Endodermal cell (in vitro differentiated cells): ENCODE measurements at places on chromosomes 2 and 18.

GRCh38 chr2:95578539-95578938 is 13.3 kb upstream of the TRIM43 start:
- no peak for DNase-seq

DNA sequence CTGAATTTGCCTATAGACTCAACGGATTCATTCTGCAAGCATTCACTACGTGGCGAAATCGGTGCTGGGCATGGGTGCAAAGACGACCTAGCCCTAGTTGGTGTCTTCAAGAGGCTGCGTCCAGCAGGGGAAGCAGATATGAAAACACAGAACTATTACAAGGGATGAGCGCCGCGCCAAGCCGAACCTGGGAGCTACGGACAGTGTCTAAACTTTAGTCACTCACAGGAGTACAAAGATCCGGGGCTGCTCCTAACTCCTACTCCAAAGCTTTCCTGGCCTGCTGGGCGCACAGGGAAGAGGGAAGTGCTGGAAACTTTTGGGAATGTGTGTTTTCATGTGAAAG is 732 bp upstream of the ANXA4 start:
- no peak for DNase-seq

DNA sequence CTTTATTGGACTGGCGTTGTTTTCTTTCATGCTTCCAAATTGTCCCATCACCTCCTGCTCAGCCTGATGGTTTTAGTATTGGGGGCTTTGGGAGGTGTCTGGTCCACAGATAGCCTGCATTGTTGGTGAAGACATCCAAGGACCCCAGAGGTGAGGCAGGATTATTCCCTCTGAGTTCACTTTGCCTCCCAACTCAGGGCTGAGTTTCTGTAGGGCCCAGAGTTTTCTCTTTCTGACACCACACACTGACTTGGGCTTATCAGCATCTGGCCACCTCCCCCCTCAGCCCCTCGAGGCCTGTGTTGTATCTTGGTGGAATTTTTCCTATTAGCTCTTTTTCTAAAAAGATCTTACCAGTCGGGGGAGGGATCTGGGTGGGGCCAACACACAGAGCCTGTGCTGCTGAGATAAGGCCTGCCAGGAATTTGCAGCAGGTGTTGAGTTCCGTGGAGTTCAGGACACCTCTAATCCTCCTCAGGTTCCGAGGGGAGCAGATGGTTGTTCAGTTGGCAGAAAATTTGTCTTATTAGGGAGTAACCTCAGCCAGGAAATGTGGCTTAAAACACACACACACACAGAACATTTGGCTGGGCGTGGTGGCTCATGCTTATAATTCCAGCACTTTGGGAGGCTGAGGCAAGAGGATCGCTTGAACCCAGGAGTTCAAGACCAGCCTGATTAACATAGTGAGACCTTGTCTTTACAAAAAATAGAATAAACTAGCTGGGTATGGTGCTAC is 7.3 kb downstream of the EMILIN2 start:
- DNase-seq: peak; percentile 66

DNA sequence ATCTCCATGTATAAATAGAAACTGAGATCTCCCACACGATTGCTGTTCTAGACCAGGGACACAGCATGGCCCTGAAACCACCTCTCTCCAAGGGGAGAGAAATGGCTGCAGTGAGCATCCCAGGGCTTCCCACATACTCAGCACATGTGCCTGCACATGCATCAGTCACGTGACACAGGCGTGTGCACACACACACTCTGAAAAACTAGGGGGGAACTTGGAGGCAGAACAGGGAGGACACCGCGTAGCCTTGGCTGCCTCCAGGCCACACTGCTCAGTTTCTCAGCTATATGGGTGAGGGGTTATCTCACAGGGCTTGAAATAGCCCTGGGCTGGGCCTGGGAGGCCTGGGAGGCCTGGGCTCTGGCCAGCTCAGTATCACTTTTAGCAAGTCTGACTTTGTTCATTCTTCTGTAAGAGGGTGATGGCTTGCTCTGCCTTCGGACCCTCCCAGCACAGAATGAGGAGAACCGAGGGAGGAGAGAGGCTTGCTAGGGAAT is 66.9 kb downstream of the EMX1 start:
- DNase-seq: no peak

DNA sequence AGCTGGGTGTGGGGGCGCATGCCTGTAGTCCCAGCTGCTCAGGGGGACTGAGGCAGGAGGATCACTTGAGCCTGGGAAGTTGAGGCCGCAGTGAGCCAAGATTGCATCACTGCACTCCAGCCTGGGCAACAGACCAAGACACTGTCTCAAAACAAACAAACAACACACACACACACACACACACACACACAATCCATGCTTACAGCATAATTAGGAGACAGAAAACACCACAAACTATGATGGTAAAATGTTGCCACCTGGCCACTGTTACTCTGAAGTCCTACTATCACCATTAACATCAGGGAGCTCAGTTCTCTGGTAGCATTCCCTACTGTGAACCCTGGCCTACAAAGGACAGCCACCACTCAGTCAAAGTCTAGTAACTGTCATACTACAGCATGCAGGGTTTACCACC is 18.3 kb downstream of the DNPEP start:
- DNase-seq: no peak

GRCh38 chr2:86223140-86223926 is 24.1 kb downstream of the MRPL35 start:
- peak; percentile 66 for DNase-seq

DNA sequence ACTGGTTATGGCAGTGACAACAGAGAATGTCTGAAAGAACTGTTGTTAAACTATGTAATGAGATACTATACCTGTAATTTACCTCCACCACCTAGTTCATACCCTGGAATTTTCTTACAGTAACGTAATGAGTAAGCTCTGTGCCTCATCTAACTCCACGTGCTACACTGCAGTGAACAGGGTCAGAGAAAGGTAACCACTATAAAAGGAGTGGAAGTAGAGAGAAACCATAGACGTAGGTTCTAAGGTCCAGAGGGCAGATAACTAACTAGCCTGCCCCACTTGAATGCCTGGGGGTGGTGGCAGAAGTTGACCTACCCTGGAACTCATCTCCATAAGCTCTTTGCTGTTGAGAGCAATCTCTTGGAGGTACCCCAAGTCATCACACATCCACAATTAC is 32.0 kb upstream of the B4GALT6 start:
- no peak for DNase-seq

DNA sequence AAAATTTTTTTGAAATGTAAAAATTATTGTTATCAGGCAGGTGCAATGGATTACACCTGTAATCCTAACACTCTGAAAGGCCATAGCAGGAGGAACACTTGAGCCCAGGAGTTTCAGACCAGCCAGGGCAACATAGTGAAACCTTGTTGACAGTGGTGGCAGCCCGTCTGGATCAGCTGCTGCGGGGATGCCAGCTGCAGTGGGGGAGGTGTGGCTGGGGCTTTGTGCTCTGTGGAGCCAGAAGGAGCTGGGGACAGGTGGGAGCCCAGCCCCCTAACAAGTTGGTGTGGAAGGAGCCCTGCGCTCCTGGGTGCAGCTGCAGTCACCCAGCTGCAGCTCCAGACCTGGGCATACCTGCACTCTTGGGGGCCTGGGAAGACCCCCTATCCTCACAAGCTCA is 182.4 kb upstream of the MC4R start:
- DNase-seq: no peak

DNA sequence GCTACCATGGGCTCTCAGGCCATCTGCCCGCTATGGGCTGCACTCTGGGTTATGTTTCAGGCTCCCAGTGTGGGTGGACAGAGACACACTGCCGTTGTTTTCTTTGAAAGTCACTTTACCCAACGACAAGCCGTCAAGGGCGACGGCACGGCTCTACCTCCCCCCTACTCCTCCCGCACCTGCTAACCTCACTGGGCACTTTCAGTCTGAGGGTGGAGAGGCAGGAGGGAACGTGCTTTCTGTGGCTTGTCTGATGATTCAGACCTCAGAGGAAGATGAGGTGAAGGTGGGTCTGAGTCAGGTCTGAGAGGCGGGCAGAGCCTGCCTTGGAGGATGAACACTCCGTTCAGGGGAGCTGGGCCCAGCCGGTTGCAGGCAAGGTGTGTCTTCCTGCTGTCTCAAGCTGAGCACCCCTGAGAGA is 147.6 kb upstream of the HDAC4 start:
- DNase-seq: no peak

- no peak for DNase-seq
These were observed 14.9 kb downstream of the IGFBP2 start for GRCh38 chr2:216648105-216648504.

- DNase-seq: no peak
These were observed 745.9 kb upstream of the FAM98A start for GRCh38 chr2:34345030-34345429.
